ENCODE measurements at places on chromosomes 1 and 21. TPM values are rescaled to one million over a fixed set of nuclear protein-coding genes. Genes with fewer than 3 reads are reported as not detected.
A peak's percentile ranks its signal among the peaks of the same experiment; 100 is the strongest.

- DNase-seq: no peak
Observed at GRCh38 chr1:48803474-48803873, 26.8 kb upstream of the BEND5 start.

DNA sequence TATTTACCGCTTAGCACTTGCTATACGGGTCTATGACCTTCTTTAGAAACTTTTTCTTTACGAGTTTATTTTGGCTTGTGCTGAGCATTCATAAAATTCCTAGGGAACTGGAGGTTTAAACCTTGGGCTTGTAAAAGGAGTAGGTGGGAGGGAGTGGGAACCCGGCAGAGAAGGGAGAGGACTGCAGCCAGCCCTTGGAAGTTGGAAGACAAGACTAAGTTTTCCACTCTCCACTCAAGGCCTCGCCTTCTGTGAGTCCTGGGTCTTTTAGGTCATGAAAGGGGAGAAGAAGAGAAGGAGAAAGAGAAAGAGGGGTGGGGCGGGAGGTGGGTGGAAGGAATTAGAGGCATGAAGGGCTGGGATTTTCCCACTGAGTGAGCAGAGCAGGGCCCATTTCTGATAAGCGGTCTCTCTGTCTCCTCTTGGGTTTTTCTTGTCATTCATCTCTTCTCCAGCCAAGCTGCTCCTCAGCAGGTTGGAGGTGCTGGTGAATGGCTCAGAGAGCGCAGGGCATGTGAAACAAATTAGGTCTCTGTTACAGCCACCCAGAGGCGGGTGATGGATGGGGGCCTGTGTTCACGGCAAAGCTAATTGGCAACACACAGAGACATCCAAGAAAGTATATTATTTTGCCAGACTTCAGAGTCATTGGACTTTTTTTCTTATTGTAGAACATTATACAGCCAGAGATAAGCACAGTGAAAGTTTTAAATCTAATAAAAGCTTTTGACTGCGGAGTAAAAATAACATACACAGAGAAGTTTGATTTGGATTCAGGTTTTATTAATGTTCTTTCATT lies 247.3 kb downstream of the FOXD2 start:
- DNase-seq: peak; percentile 21

DNA sequence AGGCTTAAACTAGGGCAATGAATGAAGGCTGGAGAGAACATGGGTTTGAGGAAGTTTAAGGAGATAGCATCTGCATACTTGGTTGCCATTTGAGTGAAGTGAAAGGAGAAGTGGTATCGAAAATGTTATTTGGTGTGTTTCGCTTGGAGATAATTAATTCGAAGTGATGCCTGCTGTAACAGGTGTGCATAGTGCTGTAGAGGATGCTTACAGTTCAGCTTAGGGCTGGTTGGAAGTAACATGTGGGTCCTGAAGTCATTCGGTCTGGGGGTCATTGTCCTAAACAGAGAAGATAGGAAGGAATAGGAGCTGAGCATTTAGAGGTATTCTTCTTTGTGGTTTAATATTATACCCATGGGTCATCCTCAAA lies 301 bp upstream of the NUDT17 start:
- no peak for DNase-seq

- peak; percentile 74 for DNase-seq
Observed at GRCh38 chr1:23809751-23810171, 9.2 kb upstream of the GALE start.

The LRRC52 gene
- not detected for polyA plus RNA-seq

The MFSD2A gene
- polyA plus RNA-seq: 2.7 TPM

The DCAF8 gene
- 85.5 TPM for polyA plus RNA-seq
